ENCODE measurements at places on chromosomes 6 and 20.
A peak's percentile ranks its signal among the peaks of the same experiment; 100 is the strongest.

- no peak for DNase-seq
Observed at GRCh38 chr20:10415013-10415650, 18.9 kb downstream of the MKKS start.

- no peak for DNase-seq
Observed at GRCh38 chr6:91298543-91299145, 711.8 kb upstream of the MAP3K7 start.

DNA sequence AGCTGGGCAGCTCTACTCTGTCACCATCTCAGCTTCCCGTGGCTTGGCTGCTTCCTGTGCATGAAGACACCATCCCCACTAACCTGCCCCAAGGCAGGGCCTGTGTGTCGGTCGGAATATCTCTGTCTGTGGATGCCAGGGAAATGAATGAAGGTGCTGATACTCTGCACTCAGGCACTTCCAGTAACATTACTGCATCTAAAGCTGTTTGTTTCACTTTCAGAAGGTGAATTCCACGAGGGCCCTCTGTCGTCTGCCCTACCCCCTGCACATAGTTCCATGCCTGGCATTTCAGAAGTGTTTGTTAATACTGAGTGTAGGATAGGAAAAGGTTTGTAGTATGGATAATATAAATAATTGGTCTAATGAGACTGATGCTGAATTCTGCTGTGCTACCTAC lies 114.7 kb upstream of the GMDS start:
- no peak for DNase-seq

- no peak for DNase-seq
Observed at GRCh38 chr6:120899932-120900331, 434.3 kb downstream of the TBC1D32 start.

DNA sequence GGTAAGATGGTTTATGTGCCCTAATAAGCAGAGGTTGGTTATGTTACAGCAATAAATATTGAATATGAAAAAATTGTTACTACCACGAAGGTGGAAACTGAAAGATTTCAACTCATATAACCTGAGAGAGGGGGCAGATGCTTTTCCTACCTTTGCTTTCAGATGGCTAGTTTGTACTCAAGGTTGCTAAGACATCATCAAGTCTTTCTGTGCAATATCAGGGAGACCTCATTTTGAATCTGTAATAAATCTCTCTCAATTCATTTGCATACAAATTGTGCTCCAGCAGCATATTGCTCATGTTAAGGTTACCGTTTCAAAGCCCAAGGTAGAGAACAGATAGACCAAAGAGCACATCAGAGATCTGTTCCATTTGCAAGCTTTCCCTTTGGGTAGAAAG lies 220.4 kb downstream of the KHDC1L start:
- DNase-seq: no peak

DNA sequence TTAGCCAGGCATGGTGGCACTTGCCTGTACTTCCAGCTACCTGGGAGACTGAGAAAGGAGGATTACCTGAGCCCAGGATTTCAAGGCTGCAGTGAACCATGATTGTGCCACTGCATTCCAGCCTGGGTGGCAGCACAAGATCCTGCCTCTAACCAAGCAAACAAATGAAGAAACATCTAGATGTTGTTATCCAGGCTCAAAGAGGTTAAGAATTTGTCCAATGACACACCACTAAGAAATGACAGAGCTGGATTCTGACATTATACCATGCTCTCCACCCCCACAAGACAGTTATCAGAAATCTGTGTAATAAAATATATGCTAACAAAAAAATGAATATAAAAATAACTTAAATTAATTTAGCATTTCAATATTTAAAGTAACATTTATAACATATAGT lies 925.5 kb upstream of the SLC35B3 start:
- no peak for DNase-seq

GRCh38 chr6:132819405-132820161 lies 5.2 kb downstream of the RPS12 start:
- DNase-seq: no peak

GRCh38 chr6:157990321-157991066 lies 8.8 kb downstream of the SYNJ2 start:
- no peak for DNase-seq

DNA sequence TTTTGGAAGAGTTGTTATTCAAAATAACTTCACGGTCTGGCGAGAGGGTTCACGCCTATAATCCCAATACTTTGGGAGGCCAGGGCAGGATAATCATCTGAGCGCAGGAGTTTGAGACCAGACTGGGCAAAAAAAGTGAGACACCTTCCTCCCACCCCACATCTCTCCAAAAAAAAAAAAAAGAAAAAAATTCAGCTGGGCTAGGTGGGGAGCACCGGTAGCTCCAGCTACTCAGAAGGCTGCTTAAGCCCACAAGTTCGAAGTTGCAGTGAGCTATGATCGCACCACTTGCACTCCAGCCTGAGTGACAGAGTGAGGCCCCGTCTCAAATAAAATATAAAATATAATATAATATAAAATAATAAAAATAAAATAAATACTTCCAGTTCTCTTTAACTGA lies 10.4 kb downstream of the OR2B2 start:
- DNase-seq: no peak

DNA sequence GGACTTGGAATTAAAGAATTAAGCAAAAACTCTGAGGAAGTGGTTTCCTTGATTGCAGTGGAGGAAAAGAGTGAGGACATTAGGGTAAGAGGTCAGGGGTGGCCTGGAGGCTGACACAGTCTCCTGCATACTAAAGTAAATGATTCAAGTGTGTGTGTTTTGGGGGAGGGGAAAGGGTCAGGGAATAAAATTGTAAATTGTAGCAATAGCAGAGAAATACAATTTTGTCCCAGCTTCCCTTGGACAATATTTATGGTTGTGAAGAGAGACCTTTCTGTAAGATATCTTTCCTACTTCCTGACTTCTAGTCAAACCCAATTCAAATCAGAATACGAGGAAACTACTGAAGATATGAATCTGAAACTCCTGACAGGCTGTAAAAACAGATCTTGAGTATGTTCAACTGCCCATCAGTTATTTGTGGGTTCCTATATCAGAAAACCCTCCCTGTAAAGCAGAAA lies 143.4 kb upstream of the HMGN3 start:
- DNase-seq: no peak

GRCh38 chr6:2355150-2355549 lies 109.7 kb upstream of the GMDS start:
- DNase-seq: no peak

- no peak for DNase-seq
Observed at GRCh38 chr20:45318948-45319347, 10.8 kb upstream of the MATN4 start.

GRCh38 chr20:59633656-59634251 lies 29.4 kb downstream of the PHACTR3 start:
- no peak for DNase-seq

DNA sequence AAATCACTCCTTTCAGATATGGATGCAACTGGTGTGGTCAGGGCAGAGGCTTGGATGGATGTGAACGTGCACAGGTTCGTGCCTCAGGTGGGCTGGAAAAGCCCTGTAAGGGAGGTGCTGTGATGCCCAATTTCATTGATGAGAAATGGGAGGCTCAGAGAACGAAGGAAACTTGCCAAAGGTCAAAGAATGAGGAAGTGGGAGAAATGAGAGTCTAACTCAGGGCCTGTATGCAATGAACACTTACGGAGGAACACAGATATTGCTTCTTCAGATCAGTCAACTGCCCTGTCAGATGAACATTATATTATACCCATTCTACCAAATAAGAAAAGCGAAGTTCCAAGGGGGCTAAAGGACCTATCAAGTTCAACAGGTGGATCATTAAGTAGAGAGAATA lies 134.7 kb downstream of the RCAN2 start:
- no peak for DNase-seq

- no peak for DNase-seq
Observed at GRCh38 chr6:165439928-165440554, 130.6 kb upstream of the C6orf118 start.

DNA sequence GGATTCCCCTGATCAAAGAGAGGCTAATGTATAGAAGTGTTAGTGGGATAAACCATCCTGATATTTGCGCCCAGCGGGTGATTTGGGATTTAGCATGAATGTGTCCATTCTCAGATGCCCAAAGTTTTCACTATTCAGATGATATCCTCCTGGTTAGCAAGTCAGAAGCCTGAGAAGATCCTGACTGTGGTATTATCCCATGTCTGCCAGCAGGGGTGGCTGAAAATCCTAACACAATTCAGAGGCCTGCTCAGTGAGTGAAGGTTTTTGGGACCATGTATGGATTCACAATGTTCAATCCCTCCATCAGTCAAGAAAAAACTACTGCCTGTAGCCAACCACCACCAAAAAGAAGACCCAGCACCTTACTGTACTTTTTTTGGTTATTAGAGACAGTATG lies 34.1 kb upstream of the SPACA1 start:
- DNase-seq: no peak

DNA sequence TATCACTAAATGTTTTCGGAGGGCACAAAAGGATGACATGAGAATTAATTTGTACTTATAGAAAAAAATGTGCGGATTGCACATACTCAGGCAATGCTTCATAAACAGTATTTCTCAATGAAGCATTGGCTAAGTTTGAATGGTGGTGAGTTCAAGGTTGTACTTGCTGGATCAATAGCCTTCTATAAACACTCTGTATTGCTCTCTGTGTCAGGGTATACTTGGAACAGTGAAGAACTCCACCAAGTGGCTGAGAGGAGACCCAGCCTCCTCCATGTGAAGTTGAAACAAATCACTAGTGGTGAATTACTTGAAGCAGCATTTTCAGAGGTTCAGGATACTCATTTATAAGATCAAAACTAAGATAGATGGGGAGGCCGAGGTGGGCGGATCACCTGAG lies 360.6 kb downstream of the RIMS1 start:
- DNase-seq: no peak

GRCh38 chr6:20044883-20045282 lies 167.4 kb downstream of the MBOAT1 start:
- peak; percentile 98 for DNase-seq

DNA sequence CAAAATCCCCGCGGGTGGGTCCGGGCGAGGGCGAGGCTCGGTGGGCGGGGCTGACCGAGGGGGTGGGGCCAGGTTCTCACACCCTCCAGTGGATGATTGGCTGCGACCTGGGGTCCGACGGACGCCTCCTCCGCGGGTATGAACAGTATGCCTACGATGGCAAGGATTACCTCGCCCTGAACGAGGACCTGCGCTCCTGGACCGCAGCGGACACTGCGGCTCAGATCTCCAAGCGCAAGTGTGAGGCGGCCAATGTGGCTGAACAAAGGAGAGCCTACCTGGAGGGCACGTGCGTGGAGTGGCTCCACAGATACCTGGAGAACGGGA lies 809 bp downstream of the HLA-G start:
- no peak for DNase-seq

- DNase-seq: no peak
Observed at GRCh38 chr20:39829661-39830060, 859.4 kb downstream of the MAFB start.

GRCh38 chr6:89526563-89526869 lies 93.6 kb downstream of the ANKRD6 start:
- DNase-seq: no peak

DNA sequence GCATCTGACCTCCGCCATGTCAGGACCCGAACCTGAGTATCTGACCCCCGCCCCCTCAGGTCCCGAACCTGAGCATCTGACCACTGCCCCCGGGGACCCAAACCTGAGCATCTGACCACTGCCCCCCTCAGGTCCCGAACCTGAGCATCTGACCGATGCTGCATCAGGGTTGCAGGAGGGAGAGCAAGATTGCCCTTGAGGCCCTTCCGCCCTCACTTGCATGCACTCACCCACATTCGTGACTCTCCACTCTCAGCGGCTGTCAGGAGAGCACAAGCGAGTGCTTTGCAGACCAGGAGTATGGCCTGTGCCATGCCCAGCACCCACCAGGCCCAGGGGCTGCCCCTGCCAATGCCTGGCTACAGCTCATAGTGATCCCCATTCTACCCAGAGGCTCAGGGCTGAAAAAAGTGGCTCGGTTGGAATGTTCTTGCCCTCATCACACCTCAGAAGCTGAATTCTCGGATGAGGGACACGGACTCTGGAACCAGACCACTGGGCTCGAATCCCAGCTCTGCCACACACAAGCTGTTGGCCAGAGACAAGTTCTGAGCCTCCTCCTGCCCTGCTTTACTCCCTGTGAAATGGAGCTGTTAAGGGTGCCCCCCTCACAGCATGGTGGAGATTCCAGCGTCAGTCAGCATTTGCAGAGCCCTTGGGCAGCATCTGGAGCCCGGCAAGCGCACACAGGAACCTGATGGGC lies 82.1 kb downstream of the DLL1 start:
- DNase-seq: no peak

GRCh38 chr6:136030131-136030530 lies 178.6 kb downstream of the PDE7B start:
- DNase-seq: no peak

DNA sequence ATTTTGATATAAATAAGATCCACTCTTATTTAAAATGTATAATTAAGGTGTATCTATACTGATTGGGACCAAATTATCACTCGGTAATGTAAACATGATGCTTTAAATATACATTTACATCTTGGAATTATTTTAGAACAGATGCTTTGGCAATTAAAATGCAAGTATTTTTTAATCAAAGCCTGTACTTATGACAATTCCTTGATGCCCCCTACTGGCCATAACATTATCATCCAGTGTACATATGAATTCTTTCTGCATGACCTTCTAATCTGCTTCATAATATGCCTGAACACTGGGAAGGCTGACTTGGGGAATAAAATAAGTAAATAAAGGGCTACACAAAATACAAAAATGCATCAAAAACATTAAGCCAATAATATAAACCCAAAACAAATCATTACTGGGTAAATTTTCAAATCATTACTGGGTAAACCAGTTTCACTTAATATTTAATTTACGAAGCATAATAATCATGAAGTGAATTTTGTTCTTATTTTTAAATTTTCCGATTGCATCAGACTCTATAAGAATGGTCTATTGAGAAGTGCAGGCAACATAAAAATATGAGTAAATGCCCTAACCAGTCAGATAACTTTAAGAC lies 65.1 kb downstream of the CGA start:
- DNase-seq: no peak

GRCh38 chr6:106220485-106220884 lies 105.1 kb downstream of the ATG5 start:
- DNase-seq: no peak

DNA sequence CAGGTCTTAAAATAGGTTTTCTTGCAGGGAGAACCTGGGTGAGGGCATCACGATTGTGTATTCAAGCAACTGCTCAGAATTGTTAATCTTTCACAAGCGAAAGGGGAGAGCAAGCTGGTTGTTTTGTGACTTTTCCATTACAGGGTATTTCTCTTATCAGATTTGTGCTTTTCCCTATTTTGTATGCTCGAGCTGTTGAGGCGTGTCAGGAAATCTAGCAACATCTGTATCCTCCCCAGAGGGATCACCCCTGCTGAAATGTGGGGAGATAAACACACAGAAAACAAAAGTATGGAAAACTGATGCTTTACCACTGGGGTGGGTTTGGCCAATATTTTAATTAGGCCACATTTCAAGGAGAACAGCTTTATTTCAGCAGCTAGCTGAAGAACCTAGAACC lies 187.0 kb downstream of the DTNBP1 start:
- DNase-seq: no peak

- DNase-seq: no peak
Observed at GRCh38 chr20:21100578-21101452, 5.3 kb downstream of the LINC00237 start.

All from DMS79 (cell line).